ENCODE measurements at places on chromosomes 2 and 18.

DNA sequence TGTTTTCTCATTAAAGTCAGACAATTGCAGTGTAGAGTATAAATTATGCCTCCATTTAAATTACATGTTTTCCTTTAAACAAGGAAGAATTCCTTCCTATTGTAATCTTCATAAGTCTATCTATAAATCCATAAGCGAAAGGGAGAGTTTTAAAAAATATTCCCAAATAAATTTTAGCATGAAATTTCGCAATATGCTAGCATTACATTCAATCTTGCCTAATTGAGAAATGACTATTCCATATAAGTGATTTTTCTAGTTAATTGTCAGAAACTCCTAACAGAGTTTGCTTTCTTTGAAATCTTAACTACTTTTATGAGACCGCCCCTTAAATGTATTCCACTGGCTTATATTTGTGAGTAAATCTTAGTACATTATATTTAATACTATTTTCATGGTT, 133.1 kb upstream of the CRIM1 start:
- DNase-seq: no peak

DNA sequence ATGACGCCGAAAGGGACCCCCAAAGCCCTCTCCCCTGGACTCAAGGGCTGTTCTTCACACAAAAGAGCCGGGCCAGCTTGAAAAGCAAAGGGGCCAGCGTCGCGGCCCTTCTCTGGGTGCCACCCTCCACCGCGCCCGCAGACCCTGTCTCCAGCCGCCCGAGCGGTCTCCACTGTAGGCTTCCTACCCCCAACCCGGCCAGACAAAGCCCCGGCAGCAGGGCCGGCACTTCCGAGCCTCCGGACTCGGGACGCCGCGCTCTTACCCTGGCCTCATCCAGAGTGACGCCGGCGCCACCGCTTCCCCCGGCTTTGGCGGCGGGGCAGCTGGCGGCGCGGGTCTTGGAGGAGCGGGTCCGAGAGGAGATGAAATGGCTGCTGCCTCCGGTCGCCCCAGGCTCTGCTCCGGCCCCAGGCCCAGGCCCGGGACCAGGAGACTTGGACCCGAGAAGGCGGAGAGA, 603 bp downstream of the ATAD2B start:
- no peak for DNase-seq

DNA sequence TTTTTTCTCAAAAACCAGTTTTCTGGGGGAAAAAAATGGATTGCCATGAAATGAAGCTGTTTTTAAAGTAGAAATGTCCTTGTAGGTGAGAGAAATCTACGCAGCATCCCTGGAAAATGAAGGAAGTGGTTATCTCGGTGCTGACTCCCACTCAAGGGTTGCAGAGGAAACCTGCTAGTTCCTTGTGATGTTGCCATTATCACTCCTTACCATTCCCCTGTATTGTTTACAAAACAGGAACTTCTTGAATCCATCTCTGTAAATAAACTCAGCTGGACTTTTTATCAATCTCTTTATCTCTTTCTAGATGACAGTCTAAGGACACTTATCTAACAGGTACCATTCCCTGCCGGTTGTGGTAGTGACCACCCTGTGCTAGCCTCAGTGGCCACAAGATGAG, 61.2 kb downstream of the FEZ2 start:
- DNase-seq: no peak

- DNase-seq: no peak
Observed at GRCh38 chr2:16537347-16537746, 128.3 kb downstream of the CYRIA start.

DNA sequence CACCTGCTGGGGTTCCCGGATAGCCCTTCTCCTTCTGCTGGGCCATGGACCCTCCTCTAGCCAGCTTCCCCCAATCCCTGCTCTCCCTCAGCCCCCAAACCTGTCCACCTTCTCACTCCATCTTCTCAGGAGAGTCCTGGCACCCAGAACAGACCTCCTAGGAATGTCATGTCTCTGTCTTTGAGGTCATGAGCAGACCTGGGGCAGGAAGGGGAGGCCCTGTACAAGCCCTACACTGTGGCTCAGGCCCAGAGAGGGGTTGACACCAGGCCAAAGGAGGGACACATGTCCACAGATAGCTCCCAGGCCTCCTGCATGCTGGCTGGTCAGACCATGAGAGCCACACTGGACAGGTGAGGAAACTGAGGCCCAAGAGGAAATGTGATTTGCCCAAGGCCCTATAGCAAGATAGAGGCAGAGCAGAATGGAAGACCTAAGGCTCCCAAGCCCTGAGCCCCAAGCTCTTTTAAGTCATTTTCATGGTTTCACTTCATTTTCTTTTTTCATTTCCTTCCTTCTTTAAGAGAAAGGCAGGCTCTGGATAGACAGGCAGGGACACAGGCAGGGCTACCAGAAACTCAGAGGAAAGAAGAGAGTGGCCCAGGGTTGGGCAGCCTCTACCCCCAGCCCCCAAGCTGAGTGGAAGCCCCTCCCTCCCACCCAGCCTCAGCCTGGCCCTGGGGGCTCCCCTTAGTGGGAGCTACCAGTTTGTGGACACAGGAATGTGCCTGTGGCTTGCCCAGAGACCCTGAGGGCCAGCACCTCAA, 159.7 kb downstream of the SMAD7 start:
- DNase-seq: no peak

DNA sequence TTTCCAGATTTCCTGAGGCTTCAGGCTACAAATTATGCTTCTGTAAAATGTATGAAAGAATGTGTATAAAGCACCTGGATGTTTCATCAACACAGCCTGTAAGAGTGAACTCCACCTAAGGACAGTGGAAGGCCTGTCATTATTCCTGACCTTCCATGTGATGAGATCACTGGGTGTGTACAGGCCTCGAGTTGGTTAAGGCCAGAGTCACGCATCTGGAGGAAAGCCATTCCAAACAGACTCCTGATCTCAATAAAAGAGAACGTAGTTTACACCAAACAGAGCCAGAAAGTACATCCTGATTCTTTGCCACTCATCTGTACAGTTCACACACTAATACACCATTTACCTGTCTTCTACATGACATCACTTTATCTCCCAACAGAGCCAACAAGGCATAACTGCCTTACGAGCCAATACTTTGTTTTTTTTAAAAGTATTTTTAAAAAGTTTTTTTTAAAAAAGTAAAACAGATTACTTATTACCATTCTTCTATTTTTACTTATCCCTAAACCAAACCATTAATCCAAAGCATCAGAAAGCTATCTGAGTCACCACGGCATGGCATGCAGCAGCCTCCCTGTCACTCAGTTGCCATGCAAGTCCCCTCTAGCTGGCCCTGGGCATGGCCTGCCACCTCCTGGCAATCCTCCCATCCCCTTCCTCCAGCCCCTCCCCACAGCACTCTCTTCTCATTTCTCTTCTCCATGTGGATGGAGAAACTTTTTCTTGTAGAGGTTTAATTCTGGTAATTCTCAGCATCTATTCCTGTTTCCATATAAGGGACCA, 78.8 kb upstream of the TFCP2L1 start:
- no peak for DNase-seq

GRCh38 chr2:23592898-23593751, 208.1 kb downstream of the KLHL29 start:
- DNase-seq: no peak
